Right forelimb (tissue), 1 donor: ENCODE measurements at places on chromosomes 2 and 18.

- no peak for DNase-seq
Measured at GRCh38 chr2:173300458-173300857, 54.2 kb upstream of the CDCA7 start.

GRCh38 chr2:95299961-95300360 is 2.8 kb downstream of the KCNIP3 start:
- DNase-seq: no peak

DNA sequence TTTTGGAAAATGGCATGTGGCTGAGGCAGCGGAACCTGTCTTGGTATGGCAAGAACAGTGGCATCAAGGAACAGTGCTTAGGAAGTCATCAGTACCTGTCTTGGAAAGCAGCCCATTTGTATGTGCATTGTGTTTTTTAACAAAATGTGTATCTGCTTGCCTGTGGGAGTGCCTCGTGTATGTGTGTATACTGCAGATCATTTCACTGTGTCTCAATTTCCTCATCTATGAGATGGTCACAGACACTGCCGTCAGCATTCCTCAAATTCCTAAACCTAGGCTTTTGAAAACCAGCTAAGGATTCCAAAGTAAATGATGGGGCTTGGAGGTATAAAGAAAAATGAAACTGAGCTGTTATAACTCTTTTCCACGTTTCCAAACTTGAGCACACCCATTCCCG is 441.3 kb downstream of the RND3 start:
- no peak for DNase-seq

- no peak for DNase-seq
Measured at GRCh38 chr18:39661856-39662366, 2096.3 kb upstream of the CELF4 start.

- DNase-seq: no peak
Measured at GRCh38 chr2:166138667-166139066, 10.8 kb upstream of the SCN1A start.

GRCh38 chr2:128452024-128452411 is 133.3 kb upstream of the HS6ST1 start:
- peak; percentile 0 for DNase-seq

- no peak for DNase-seq
Measured at GRCh38 chr18:41645589-41646360, 309.3 kb upstream of the PIK3C3 start.

GRCh38 chr2:881204-881918 is 69.3 kb upstream of the SNTG2 start:
- peak; percentile 29 for DNase-seq

DNA sequence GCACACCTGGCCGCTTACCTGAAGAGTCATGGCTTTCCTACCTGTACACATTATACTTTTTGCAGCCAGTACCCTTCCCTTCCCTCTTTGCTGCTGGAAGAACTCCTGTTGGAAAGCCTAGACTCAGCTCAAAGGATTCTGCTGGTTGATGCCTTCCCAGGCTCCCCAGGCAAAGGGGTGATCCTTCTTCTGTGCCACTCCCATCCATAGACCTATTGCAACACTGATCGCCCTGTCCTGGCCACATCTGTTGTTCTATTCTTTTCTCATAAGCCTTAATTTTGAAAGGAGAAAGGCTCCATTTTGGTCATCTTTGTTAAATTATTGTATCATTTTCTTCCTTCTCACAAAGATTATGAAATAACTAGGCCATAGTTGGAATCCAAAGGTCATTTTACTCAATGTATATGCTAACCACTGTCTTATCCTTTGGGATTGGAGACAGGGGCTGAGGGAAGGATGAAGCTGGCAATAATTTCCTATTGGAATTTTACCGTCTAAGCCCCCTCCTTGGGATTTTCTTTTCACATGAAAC is 3.4 kb upstream of the PRKCE start:
- no peak for DNase-seq

- no peak for DNase-seq
Measured at GRCh38 chr18:3120356-3120755, 99.4 kb downstream of the MYOM1 start.

GRCh38 chr2:139885921-139886498 is 1105.8 kb upstream of the NXPH2 start:
- no peak for DNase-seq

DNA sequence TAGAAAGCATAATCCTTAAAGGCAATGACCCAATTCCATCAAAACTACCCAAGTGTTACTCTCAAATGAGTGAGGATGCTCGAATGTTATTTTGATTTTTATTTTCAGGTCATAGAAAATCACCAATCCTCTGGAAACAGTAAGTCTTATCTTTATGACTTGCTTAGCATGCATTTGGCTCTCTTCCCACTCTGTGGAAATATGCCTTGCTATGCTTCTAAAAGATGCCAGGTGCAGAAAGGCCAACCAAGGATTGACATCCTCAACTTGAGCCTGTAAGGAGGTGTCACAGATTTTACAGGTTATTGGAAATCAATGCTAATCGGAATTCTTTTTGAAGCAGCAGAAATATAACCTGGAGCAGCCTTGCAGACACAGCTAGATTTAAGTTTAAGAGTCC is 543.9 kb upstream of the LINC00305 start:
- DNase-seq: no peak

DNA sequence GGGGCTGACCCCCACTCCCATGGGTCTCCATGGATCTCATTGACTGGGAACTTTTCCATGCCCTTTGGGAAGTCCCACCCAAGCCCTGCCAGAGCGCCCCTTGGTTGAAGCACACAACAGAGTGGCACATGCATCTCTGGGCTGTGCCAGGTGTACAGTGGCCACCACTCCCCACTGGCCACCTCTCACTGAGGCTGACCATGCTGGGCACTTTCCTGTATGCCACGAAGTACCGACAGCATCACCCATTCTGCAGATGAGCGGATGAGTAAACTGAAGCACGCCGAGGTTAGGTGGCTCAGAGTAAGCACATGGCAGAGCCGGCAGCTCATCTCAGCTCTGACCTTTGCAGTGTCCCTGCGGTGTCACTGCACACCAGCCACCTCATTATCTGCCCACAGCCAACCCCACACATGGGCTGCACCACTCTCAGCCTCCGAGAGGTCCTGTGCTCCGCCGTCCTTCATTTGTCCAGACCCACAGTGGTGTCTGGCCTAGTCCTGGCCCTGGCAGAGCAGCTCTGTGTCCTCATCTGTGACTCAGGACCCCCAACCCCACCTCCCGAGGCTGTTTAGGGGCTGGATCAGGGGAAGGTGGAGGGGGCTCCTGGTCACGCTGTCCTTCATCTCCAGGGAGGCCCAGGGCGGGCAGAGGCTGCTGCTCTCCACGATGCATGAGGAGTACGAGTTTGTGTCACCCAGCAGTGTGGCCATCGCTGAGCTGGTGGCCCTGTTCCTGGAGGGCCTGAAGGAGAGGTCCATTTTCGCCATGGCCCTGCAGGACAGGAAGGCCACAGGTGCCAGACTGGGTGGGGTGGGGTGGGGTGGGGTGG is 18.0 kb upstream of the GPR17 start:
- DNase-seq: no peak

GRCh38 chr2:150023044-150023443 is 435.5 kb upstream of the MMADHC start:
- no peak for DNase-seq

- no peak for DNase-seq
Measured at GRCh38 chr2:75241696-75242095, 42.4 kb upstream of the TACR1 start.

DNA sequence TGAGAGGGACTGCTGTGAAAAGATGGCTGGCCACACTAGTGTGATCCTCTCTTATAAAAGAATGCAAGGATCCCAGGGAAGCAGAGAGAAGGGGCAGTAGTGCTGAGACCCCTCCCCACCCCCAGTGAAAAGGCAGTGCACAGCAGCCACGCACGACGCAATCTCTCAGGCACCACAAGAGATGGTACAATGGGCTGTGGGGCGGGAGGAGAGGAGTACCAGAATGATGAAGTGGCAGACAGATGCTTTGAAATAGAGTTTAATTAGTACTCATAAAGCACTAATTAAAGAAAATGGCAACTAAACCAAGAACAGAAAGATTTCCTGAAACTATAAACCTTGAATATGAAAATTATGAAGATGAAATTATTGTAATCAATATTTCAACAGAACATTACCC is 29.0 kb downstream of the B4GALT6 start:
- no peak for DNase-seq

- no peak for DNase-seq
Measured at GRCh38 chr2:88810488-88810887, 119.0 kb downstream of the RPIA start.

DNA sequence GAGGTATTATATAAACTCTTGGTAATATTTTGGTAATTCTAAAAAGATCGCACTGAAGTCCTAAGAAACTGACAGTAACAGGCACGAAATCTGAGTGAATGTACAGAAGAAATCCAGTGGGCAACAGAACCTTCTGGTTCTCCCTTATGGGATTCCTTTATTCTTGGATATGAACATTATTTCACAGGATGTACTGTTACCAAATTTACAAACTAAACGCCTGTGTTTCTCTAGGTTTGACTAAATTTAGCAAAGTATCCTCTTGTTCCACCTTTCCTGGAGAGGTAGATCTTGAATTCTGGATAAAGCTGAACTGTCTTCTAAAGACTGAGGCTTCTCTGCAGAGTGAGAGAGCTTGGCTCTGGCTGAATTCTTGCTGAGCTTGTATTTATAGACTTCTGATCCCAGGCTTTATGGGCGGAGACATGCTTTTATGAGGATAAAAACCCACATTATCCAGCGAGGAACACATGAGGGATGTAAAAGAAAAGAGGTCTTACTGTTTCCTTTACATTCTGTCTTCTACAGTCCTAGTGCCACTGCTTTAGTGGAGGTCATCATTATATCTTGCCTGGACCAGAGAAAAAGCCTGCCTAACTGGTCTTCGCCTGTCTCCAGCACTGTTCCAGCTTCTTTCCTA is 220.8 kb downstream of the CDH2 start:
- DNase-seq: no peak

GRCh38 chr2:72619626-72620025 is 206.2 kb downstream of the EXOC6B start:
- no peak for DNase-seq

GRCh38 chr2:123438251-123438650 is 586.8 kb upstream of the CNTNAP5 start:
- no peak for DNase-seq

DNA sequence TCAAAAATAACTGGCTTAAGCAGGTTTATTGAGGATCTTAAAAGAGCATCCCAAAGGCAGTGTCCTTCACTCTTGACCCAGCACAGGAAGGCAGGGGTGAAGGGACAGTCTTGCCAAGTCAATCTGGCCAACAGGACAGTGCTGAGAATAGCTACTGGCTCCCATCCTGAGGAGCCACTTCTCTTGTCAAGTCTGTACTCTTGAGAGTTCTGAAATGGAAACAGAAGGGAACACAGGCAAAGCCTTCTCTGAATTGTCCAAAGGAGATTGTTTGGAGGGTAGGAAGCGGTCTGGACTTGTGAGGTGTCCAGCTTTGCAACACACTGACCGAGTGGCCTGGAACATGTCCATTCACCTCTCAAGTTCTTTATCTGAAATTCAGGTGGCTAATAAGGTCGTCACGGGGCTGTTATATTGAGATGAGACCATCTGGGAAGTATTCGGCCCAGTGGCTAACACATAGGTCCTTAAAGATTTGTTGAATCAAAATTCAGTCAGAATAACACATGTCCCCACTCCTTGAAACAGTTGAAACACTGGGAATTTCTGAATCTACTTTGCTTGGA is 99.5 kb upstream of the FHL2 start:
- no peak for DNase-seq

DNA sequence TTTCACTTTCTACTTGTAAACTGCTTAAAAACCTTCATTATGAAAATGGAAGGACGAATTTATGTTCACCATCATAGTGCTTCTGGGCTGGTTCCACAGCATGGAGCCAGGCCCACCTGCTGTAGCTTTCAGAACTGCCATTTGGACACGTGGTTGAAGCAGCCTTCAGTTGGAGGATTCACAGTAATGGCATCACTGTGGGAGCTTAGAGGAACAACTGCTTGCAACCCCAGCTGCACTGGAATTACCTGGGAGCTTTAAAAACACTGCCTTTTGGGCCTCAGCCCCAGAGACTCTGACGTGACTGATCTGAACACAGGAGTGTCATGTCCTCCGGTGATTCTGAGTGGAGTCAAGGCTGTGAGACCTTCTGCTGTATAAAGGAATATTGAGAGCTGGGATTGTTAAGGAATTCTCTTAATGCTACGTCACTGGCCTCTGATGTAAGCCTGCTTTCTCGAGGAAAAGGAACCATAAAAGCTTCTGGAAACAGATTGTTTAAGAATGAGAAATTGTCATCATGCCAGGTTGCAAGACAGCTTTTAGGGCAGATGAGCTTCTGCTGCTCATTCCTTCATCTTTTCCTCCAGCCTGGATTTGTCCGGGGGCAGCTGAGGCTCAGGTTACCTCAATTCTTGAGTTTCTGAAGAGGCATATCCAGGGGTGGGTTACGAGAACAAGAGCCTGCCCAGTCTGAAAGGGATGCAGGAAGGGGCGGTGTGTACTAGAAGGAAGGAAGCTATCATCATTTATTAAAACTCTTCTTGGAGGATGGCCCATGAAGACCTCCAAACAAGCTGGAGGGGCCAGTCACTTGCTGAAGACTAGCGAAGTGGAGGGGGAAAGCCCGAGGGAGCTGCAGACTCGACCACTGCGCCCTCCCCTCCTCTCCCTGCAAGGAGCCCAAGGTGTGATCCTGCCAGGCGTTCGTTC is 1.3 kb upstream of the IL1R1 start:
- DNase-seq: peak; percentile 63

DNA sequence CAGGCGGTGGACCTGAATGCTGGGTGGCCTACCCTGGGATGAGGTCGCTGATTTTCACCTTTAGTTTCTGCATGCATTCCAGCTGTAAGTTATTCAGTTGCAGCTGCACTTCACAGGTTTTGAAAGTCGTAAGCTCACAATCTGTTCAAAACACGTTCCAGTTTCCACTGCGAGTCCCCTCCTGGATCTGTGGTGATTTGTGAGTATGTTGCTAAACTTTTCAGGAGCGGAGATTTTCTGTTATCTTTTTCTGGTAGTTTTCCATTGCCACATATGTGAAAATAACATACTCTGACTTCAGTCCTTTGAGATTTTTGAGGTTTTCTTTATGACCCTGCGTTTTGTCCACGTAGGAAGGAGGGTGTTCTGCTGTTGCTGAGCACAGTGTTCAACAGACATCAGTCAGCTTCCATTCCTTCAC is 102.1 kb downstream of the SNTG2 start:
- no peak for DNase-seq

GRCh38 chr2:234019896-234020295 is 30.6 kb upstream of the SPP2 start:
- DNase-seq: no peak

DNA sequence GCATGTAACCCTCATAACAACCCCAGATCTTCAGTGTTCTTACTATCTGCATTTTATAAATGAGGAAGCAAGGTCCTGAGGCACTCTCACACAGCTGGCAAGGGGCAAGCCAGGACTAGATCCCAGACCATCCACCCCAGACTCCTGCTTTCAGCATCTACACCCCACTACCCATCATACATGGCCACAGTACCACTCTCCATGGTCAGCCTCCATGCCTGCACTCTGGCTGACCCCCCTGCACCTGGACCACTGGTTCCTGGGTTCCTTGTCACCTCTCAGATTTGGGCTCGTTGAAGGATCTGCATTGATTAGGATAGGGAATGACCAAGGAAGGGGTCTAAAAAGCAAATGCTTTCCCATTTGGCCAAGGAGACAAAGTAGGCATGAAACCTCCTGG is 36.0 kb upstream of the TEX51 start:
- DNase-seq: no peak

GRCh38 chr2:52341732-52342131 is 1309.8 kb upstream of the NRXN1 start:
- no peak for DNase-seq

- peak; percentile 32 for DNase-seq
Measured at GRCh38 chr2:237418300-237418699, 4.3 kb upstream of the COL6A3 start.
